ENCODE measurements at places on chromosomes 12 and 14.

DNA sequence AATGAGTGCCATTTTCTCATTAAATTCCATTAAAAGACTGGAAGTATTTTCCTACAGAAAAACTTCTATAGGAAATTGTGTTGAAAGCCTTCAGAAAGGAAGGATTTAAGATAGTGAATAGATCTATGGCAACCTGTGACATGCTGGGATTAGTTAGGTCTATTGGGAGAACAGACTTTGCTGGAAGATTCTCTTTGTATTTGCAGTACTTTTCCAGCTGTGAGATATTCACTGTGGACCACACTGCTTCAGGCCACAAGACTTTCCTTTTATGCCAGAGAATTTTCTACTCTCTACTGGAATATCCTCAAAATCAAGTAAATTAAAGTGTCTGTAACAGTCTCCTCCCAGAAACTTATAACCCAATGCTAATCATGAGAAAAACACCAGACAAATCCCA, 136.2 kb downstream of the MYRFL start:
- no peak for DNase-seq

GRCh38 chr12:26488351-26488750, 293.0 kb downstream of the SSPN start:
- DNase-seq: no peak

- no peak for DNase-seq
Measured at GRCh38 chr12:50887191-50887590, 44.5 kb downstream of the TMPRSS12 start.

- peak; percentile 63 for DNase-seq
Measured at GRCh38 chr14:72516936-72517700, 376.8 kb downstream of the DPF3 start.

DNA sequence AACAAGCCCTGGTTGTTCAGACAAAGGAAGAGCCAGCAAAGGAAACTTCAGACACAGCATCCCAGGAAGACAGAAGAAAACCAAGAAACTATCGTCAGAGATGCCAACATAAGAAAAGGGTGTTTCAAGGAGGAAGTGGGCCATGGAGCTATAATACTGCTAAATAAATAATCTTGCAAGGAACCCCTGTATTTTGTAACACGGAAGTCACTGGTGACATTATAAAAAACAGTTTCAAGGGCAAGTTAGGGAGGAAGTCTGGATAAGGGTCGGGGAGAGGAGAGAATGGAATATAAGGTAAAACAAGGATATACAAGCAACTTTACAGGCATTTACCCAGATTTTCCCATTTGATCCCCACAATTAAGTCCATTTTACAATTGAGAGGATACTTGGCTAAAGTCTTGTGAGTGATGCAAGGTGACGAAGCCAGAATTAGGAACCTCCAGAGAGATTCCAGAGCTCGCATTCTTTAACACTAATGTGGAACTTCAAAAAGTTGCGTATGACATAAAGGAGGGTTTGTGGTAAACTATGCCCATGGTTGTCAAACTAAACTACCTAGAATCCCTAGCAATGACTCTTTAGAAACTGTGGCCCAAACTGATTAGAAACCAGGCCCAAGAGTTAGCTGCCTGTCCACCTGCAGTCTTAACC, 46.4 kb downstream of the PPM1H start:
- no peak for DNase-seq

GRCh38 chr12:65561798-65562382, 262.4 kb upstream of the HMGA2 start:
- DNase-seq: no peak

GRCh38 chr12:52382854-52383253, 2.6 kb downstream of the KRT84 start:
- no peak for DNase-seq

Data from stimulated activated CD4-positive, alpha-beta T cell treated with anti-CD3 and anti-CD28 coated beads, Interleukin-12 subunit alpha, Interleukin-12 subunit beta, amount 100 ng/mL, for 24 hours (primary cell).